ENCODE measurements at places on chromosomes 13 and 19. TPM values are rescaled to one million over a fixed set of nuclear protein-coding genes. Genes with fewer than 3 reads are reported as not detected.

Gene SLC6A16
- 1.5 TPM for total RNA-seq

Gene ZNF587B
- 34.0 TPM for total RNA-seq

Gene DMPK
- total RNA-seq = 11.6 TPM

Gene COL4A1
- 62.3 TPM for total RNA-seq

Gene PIK3R2
- 28.8 TPM for total RNA-seq

Gene F7
- total RNA-seq = 0.31 TPM

Gene NCR1
- total RNA-seq = not detected

Gene CLIP3
- 3.1 TPM for total RNA-seq

Gene GNG7
- 2.9 TPM for total RNA-seq

Gene TMEM59L
- total RNA-seq = not detected

Gene PDE4C
- total RNA-seq = 0.33 TPM

Gene MAP4K1
- total RNA-seq = 0.36 TPM

Gene OBI1
- total RNA-seq = 10.7 TPM

Gene SLC10A2
- not detected for total RNA-seq

Gene IQCN
- total RNA-seq = 0.31 TPM

Gene CD70
- total RNA-seq = not detected
